ENCODE measurements at places on chromosomes 11 and 22. TPM values are rescaled to one million over a fixed set of nuclear protein-coding genes. Genes with fewer than 3 reads are reported as not detected.

DNA sequence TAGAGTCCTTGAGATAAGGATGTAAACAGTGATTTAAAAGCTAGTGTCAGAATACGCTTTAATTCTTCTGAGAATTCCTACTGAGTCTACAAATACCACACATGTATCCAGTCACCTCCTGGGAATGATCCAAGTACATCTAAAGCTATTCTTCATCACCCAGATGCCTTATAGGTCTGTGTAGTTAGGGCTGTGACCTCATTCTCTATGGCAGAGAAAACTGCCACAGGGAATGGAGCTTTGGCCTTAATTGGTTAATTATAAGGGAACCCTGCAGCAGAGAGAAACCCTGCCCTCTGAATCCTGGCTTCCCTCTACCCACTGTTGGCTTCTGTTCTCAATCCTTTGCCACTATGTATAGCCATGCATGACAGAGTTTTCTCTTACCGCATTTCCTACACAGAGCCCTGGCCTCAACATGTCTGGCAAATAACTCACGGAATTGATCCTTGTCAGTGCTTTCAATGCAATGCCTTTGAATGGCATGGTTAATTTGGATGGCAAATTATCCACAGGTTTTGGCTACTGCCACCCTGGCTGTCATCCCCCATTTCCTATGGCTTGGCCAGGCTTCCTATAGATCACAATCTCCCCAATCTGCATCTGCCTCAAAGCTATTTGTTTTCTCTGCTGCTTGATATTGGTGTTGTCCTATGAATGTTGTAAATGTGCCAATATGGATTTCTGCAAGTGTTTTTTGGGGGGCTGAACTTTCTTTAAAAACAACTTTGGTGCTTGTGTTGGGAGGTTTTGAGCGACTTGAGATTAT is 2.9 kb downstream of the DIXDC1 start:
- H3K4me1 ChIP-seq, result peaks cover 26% of the 10 kb centered on the region
- no peaks in the 10 kb centered on the region for H3K27me3 ChIP-seq
- H3K36me3 ChIP-seq, result no peaks in the 10 kb centered on the region
- DNase-seq, result no peak
- H3K27ac ChIP-seq, result no peak overlapping the region

DNA sequence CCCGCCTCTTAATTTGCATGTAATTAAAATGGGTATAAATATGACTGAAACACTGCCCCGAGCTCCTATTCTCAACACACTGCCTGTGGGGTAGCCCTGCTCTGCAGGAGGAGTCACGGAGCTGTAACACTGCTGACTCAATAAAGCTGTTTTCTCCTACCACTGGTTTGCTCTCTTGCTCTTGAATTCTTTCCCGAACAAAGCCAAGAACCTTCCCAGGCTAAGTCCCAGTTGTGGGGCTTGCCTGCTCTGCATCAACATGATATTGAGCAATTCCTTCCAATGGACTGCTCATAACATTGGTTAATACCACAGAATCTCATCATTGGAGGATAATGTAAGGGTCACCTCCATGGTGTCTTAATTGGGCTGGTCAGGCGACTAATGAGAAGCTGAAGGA is 114.4 kb downstream of the FBXO7 start:
- no peaks in the 10 kb centered on the region for H3K27me3 ChIP-seq
- no peak for DNase-seq
- H3K4me1 ChIP-seq, result no peaks in the 10 kb centered on the region
- no peak overlapping the region for H3K27ac ChIP-seq
- H3K4me3 ChIP-seq, result no peak overlapping the region
- H3K36me3 ChIP-seq, result no peaks in the 10 kb centered on the region

DNA sequence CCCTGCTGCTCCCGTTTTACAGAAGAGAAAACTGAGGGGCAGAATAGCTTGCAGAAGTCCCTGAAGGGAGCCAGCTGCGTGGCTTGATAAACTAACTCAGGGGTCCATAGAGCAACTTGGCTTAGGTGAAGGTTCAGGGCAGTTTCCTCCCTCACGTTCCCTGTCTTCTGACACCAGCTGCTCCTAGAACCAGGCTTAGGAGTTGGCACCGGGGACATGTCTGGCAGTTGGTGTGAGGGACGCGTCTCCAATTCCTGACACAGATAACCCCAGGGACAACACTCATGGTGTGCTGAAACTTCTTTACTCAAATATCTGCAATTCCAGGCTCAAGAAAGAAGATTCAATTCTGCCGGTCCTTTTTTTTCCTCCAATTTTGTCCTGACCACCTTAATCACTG is 85.7 kb downstream of the DSCAML1 start:
- peaks cover under 1% of the 10 kb centered on the region for H3K27me3 ChIP-seq
- H3K36me3 ChIP-seq, result no peaks in the 10 kb centered on the region
- DNase-seq, result no peak
- no peaks in the 10 kb centered on the region for H3K4me1 ChIP-seq
- H3K27ac ChIP-seq, result no peak overlapping the region
- H3K4me3 ChIP-seq, result no peak overlapping the region

GRCh38 chr11:123406441-123407129 is 23.5 kb upstream of the GRAMD1B start:
- no peaks in the 10 kb centered on the region for H3K4me1 ChIP-seq
- H3K36me3 ChIP-seq, result no peaks in the 10 kb centered on the region
- H3K27ac ChIP-seq, result no peak overlapping the region
- H3K4me3 ChIP-seq, result no peak overlapping the region
- no peak for DNase-seq

IL18 gene
- 1.4 TPM for total RNA-seq

Data from CD4-positive, CD25-positive, alpha-beta regulatory T cell (primary cell).